GM06990 (cell line): ENCODE measurements at places on chromosomes 6 and 20.

GRCh38 chr6:147001621-147002020 lies 202.6 kb upstream of the STXBP5 start:
- DNase-seq: no peak

DNA sequence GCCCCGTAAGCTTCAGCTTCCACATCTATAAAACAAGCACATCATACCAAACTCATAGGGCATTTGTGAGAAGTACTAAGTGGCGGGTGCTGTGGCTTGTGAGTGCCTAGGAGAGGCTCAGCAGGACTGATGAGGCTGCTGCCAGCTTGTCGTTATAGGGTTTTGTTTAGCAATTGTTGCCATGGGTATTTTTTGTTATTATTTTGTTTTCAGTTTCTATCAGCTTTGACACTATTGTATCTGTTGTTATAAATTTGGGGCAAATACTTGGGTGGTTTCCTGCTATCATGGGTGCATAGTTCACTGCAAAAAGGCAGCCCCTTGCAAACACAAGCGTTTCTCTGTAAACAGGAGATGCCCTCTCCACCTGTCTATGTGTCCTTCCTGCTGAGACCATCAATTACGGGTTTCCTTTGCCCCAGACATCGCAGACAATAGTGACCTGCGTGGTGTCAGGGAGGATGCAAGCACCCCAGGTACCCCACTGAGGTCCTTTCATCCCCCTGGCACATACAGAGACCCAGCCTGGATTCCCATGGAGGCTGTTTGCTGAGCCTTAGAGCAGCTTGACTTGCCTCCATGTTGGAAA lies 3.1 kb upstream of the CCDC167 start:
- no peak for DNase-seq

GRCh38 chr6:3001773-3002293 lies 2.1 kb downstream of the NQO2 start:
- DNase-seq: no peak

DNA sequence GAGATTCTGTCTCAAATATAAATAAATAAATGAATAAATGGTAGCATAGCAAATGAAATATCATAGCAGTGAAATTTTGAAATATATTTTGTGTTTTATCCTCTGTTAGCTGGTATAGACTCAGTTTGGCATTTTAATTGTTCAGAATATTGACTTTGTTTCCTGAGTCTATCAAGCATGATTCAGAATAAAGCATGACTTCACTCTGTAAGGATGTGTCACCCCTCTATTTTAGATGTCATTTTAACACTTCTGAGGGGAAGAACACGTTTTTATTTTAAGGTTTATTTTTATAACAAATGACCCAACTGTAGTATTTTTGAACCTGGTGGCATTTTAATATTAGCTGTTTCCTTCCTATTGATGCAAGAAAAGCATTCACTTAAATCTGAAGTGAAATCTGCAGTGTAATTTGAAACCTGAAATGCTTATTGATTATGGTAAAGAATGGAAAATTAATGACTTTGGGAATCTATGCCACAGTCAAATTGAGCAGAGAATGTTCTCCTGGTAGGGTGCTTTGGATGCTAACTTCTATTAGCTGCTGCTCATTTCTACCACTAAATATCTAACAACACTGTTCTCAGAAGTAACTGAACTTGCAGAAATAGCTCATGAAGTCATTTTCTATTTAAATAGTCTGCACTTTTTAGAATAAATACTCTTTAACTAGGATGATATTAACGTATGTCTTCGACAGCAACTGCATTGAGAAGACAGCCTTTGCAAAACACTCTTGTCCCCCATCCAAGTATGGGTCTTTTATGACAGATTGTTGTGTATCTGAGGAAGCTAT lies 114.2 kb downstream of the SOX4 start:
- DNase-seq: no peak

DNA sequence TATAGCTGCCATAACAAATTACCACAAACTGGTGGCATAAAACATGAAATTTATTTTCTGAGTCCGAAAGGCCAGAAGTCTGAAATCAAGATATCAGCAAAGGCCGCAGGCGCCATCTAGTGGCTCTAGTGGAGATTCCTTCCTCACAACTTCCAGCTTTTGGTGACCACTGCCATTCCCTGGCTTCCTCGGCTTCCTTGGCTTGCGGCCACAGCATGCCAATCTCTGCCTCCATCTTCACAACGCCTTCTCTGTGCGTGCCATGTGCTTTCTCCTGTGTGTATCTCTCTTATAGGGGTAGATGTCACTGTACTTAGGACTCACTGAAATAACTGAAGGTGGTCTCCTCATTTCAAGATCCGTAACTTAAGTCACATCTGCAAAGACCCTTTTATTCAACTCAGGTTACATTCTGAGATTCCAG lies 5.4 kb upstream of the PLAGL1 start:
- DNase-seq: peak; percentile 20

GRCh38 chr6:156639009-156639721 lies 138.0 kb upstream of the ARID1B start:
- no peak for DNase-seq

DNA sequence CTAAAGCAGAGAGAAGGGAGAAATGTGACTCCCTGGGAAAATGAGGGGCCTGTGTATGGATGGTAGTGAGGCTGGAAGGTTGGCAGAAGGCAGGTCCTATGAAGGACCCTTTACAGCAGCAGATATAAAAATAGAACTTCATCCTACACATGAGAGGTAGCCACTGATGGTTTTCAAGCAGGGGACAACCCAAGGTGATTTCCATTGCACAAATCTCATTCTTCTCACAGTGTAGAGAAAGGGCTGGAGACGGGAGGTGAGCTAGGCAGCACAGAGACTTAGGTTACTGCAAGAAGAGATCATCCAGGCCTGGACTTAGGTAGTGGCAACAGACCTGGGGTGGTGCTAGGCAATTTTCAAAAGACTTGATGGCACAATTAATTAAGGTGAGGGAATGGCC lies 30.7 kb downstream of the TRAM2 start:
- DNase-seq: no peak

DNA sequence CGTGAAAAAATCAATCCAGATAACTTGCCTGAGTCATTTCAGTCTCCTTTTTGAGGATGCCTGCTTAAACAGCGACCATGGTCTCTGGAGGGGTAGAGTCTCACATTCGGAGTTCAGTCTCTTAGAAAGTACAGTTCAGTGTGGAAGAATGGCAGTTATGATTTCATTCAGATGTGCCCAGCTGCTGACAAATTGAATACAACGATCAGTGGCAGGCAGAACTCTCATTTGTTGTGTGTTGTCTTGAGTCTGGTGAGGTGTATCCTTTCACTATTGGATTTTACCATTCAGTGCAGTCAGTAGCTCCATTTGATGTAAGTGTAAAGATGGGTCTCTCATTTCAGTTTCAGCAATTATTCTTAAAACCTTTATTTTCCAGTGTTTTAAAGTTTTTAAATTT lies 639 bp upstream of the TULP4 start:
- no peak for DNase-seq

GRCh38 chr20:41006126-41006935 lies 22.3 kb upstream of the TOP1 start:
- no peak for DNase-seq

DNA sequence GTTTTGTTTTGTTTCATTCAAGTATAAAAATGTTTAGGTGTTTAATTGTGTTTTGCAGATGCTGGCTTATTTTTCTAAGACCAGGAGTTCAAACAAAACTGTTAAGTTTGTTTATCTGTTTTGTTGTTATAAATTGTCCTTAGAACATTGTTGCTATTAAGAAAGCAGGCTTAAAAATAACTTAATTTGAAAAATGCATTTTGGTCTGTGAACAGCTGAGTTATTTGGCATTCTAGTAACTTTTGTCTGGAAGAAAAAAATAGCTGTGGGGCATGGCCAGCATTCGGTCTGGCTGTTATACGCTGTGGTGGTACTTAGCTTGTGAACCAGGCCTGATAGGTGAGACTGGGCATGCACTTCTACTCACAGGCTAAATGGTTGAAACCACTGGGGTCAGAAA lies 37.8 kb downstream of the SLX4IP start:
- no peak for DNase-seq

- DNase-seq: no peak
Observed at GRCh38 chr6:152637296-152638047, at the start of gene SYNE1. TSS of gene SYNE1 (minus strand) at chr6:152637362. CDS start at chr6:152628331, 9,031 bp downstream.

GRCh38 chr6:1482381-1483166 lies 93.2 kb downstream of the FOXF2 start:
- DNase-seq: peak; percentile 63

- DNase-seq: no peak
Observed at GRCh38 chr6:5994234-5994998, 12.3 kb downstream of the NRN1 start.

DNA sequence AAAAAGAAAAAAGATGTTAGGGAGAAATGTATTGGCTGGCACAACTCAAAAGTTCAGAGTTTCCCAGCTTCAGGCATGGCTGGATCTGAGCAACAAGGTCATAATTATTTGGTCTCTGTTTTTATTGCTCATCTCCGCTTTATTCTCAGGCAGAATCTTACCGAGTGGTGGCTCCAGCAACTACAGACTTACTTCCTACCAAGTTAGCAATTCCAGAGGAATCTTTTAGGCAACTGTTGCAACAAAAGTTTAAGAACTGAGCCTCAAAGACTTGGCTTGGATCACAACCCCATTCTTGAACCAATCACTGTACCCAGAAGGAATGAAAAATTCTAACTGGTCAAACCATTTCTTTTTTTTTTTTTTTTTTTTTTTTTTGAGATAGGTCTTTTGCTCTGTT lies 35.5 kb upstream of the NCOA3 start:
- no peak for DNase-seq

DNA sequence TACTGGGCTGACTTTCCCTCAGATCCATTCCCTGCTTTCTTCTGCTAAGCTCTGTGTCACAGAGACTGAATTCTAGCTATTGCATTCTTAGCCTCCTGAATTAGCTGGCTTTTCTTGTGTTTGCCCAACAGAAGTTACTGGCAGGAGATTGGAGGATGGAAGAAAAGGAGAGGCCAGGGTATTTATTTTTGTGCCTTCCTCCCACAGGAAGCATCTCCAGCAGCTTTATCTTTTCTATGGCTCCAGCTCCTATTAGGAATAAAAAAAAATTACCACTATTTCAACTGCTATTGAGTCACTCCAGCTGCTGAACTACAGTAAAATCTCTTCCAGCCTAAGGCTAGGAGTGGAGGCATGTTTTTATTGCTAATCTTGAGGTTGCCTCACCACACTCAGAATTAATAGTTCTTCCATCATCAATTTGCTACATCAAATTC lies 492.4 kb downstream of the RFPL4B start:
- DNase-seq: no peak

GRCh38 chr20:20489648-20490341 lies 121.9 kb downstream of the INSM1 start:
- DNase-seq: peak; percentile 22

- no peak for DNase-seq
Observed at GRCh38 chr6:82371799-82372546, 8.4 kb downstream of the TPBG start.

DNA sequence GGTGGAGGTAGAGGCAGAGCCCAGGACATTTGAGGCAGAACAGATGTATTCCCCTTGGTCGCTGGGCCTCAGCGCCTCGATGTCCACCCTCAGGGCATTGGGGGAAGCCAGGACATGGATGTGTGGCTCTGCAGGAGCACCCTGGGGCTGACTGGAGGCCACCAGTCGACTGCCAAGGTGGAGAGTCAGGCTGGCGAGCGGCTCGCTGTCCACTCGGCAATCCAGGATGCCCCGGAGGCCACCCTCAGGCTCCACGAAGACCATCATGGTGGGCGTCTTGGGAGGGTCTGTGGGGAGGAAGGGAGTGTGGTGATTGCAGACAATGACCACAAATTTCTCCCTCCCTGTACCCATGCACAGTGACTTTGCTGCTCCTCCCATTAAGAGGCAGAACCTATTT lies 8.2 kb upstream of the ADAM33 start:
- DNase-seq: no peak

- DNase-seq: no peak
Observed at GRCh38 chr20:38073307-38074071, 39.9 kb downstream of the RPRD1B start.

DNA sequence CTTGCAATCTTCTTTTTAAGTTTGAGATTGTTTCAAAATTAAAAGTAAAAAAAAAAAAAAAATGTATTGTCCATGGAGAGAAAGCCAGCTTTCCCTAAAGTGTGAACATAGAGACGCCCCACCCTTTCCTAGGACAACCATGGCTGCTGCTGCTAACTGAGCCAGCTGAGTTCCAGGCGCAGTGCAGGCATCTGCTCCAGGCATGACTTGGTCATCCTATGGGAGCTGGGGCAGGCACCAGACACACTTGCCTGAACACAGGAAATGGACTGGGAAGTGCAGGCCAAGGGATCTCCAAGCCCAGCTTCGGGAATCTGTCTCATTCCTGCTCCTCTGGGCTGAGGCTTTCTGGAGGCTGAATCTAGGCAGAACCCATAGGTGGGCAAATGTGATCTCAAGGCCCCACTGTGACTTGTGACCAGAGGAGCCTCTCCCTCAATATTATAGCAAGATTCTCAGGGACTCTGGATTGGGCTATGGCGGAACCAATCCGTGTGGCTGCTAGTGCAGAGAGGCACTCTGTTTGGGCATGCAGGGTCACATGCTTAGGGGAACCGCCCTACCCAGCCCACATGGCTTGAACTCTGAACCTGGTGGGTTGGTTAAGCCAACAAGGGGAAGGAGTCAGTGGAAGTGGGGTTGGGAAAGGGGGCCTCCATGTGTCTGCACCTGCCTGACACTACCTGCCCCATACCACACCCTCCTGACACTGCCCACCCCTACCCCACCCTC lies 138.2 kb upstream of the CST7 start:
- no peak for DNase-seq

- DNase-seq: no peak
Observed at GRCh38 chr20:39206899-39207564, 244.9 kb downstream of the DHX35 start.

DNA sequence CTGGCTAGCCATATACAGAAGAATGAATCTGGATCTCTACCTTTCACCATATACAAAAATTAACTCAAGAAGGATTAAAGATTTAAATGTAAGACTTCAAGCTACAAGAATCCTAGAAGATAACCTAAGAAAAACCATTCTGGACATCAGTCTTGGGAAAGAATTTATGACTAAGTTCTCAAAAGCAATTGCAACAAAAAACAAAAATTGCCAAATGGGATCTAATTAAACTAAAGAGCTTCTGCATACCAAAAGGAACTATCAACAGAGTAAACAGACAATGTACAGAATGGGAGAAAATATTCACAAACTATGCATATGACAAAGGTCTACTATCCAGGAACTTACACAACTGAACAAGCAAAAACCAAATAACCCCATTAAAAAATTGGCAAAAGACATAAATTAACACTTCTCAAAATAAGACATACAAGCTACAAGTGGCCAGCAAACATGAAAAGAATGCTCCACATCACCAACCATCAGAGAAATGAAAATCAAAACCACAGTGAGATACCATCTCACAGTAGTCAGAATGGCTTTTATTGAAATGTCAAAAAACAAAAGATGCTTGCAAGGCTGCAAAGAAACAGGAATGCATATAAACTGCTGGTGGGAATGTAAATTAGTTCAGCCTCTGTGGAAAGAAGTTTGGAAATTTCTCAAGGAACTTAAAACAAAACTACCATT lies 66.8 kb upstream of the RSPO3 start:
- no peak for DNase-seq

- DNase-seq: no peak
Observed at GRCh38 chr6:45415788-45416518, 38.2 kb upstream of the SUPT3H start.
